ENCODE measurements at places on chromosomes 2 and 18.

DNA sequence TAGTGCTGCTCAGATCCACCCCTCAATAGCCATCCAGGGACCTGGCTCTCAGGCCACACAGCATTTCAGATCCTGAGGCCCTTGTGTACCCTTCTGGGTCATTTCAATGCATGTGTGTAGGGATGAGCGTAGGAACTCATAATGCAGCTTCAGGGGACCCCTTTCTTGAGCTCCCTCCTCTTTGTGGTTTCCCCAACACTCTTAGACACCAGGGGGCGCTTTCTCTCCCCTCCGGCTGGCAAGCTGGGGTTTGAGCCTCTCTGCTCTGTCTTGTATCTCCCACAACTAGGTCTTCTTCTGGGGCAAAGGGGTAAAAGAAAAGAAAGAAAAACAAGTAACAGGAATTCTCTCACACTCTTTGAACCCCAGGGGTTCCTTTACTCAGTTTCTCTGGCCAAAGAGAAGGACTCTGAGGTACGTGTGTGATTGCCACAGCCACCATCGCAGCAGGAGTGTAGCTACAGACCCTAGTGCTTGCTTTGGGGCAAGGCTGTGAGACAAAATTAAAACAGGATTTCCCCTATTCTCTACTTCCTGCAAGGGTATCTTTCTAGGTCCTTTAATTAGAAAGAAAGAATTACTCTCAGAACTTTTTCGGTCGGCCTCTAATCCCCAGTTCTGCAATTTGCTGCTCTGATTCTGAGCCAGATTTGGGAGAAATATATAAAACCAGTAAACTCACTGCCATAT, 38.0 kb downstream of the CABYR start:
- DNase-seq = no peak

DNA sequence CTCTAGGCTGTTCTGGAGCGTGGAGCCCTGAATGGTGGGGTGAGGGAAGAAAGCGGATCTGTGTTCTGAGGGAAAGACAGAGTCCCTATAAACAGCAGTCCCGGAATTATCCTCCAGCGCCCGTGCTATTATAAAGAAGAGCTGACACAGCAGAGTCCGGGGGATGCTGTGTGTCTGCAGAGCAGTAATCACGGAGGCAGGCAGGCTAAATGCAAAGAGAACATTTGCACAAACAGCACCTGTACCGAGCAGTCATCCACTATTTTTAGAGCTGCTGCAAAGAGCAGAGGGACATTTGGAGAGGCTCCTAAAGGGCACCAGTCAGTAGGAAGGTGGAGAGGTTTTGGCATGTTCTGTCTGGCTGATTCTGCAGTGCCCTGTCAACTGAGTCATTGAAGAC, 293.8 kb upstream of the SLC14A2 start:
- no peak for DNase-seq

- DNase-seq = no peak
These were observed 13.0 kb upstream of the LBH start for GRCh38 chr2:30218338-30218713.

DNA sequence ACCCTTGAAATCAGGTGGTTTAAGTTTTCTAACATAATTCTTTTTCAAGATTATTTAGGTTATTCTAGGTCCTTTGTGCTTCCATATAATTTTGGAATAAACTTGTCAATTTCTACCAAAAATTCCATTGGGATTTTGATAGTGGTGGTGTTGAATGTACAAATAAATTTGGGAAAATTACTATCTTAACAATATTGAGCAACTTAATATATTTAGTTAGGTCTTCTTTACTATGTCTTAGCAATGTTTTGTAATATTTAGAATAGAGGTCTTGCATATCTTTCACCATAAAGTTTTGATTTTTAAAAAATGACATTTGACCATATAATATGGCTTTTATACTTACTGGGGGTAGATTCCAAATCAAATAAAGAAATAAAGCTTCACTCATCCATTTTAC, 34.0 kb upstream of the CTIF start:
- no peak for DNase-seq
